ENCODE measurements at places on chromosomes 1 and 21.

DNA sequence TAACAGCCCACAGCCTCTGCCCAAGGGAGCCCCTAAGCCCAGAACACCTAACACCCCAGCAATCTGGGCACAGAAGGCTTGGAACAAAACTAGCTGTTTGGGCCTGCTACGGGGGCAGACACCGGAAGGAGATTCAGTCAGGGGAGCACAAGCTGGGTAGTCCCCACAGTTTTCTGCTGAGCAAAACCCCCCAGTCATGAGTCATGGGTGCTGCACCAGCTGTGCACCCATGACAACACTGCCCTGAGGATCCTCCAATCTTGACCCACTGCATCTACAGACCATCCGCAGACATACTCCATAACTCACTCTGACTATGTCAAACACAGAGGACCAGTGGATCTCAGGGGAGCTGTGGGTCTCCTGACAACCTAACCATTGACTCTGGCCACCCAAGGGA, 105.1 kb downstream of the LRIG2 start:
- no peak for DNase-seq

DNA sequence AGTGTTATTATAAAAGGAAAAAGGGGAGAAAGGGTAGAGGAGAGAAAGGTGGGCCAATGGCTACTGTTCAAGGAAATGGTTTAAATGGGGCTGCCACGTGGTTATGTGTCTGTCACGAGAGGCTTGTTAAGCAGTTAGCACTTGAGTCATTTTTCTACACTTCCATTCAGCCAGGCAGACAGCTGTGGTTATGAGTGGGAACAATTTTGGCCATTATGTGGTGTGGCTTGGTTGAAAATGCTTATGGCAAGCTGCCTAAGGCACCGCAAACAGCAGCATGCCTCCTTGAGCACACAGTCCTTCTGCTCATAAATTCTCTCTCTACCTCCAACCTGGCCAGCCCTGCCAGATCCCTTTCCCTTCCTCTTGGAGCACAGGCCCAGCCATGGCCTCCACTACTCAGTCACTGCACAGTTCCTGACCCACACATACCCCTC, 3.2 kb upstream of the SRM start:
- DNase-seq: no peak

DNA sequence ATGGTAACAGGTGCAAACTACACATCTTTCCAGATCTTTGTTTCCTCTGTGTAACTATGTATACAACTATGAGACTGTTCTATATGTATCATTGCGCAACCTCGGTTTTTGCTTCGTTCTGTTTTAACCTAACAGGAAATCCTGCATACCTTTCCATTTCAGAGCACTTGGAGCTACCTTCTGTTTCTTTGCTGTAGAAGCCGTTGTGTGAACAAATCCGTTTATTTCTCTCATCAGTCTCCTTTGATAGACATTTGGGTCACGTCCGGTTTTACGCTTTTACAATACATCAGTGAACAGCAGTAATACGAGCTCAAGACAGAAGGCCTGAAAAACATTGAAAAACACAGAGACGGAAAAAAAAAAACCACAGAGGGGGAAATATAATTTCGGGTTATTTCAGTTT, 10.5 kb downstream of the ATP5IF1 start:
- peak; percentile 25 for DNase-seq

GRCh38 chr1:17369466-17369865, 2.5 kb upstream of the PADI6 start:
- DNase-seq: no peak

DNA sequence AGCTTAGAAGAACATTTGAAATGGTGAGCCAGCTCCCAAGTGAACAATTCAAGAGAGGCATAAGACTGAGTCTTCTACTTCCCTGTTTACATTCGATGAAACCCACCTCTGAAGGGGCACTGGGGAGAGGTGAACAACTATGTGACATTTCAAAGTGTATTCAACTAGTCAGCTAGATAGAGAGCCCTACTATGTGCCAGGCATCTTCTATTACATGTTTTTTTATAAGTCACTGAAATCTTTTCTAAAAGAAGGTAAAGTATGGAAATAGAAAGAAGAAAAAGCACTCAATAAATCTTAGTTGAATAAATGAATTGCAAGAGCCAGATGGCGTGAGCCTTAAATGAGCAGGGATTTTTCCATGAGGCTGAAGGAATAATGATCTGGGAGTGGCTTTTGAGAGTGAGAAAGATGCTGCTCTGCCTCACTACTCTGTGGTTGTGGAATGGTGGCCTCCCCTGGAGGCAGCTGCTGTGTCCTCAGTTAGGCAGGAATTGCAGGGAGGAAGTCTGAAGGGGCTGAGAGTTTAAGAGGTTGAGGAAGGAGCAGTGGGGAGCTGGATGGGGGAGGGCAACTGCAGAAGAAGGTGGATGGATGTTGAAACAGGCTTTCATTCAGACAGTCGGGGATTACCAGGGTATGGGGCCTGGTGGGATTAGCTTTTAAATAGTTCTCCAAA, 10.4 kb upstream of the PTPRF start:
- no peak for DNase-seq

DNA sequence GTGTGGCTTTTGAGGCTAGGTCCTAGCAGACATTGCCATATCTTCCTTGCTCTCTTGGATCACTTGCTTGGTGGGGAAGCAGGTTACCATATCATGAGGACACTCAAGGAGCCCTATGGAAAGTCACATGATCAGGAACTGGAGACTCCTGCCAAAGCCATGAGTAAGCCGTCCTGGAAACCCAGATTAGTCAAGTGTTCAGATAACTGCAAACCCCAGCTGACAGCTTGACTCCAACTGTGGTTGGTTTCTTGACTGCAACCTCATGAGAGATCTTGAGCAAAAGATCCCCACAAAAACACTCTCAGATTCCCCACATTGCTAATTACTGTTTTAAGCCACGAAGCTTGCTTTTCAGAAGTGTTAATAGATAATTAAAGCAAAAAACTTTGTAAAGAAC, 58.6 kb downstream of the CACNA1E start:
- DNase-seq: no peak

GRCh38 chr1:206788487-206789050, 16.3 kb upstream of the IL10 start:
- DNase-seq: no peak

DNA sequence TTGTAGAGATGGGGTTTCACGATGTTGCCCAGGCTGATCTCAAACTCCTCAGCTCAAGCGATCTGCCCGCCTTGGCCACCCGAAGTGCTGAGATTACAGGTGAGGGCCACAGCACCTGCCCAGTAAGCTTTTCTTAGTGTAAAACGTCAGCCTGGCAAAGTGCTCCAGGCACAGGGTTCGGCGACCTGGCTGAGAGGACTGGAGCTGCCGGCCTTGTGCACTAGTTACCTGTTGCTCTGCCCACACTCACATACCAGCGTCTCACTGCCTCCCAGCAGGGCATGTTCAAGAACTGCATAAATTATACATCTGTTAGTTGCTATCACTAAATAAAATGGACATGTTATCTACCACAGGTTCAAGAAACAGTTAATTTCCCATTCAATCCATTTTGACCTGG, 55.2 kb downstream of the DEGS1 start:
- no peak for DNase-seq

Data from LoVo (cell line).